SK-MEL-5 (cell line): ENCODE measurements at places on chromosomes 12 and 14. TPM values are rescaled to one million over a fixed set of nuclear protein-coding genes. Genes with fewer than 3 reads are reported as not detected.

REC8 gene
- 0.69 and 1.1 TPM in 2 replicates for total RNA-seq

CEBPE gene
- total RNA-seq = not detected in 2 replicates

ABCB9 gene
- 8.3 and 11.8 TPM in 2 replicates for total RNA-seq

GRCh38 chr12:57171668-57172067 is 24.2 kb upstream of the LRP1-AS start:
- DNase-seq = no peak

- no peak for DNase-seq
These were observed 77.2 kb upstream of the PRICKLE1 start for GRCh38 chr12:42666671-42667243.
